ENCODE measurements at places on chromosomes 7 and 10.

- no peak for DNase-seq
These were observed 22.1 kb upstream of the VOPP1 start for GRCh38 chr7:55594414-55594813.

GRCh38 chr10:129501652-129502436 is 34.8 kb downstream of the MGMT start:
- no peak for DNase-seq

DNA sequence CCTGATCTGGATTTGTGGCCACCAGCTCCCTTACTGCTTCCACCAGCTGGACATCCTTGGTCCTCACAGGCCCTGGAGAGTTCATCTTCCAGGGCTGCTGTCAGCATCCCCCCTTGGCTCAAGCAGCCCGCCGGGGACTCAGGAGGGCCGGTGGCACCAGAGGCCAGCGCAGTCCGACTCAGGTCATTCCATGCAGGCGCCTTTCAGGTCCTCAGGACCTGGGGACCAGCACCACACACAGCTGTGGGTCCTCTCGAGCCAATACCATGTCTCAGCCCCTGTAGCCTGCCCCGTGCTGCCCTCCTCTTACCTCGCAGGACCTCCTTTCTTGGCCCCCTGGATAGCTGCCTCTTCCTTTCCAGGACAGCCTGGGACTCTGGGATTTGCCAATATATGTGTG is 145.5 kb downstream of the BMS1 start:
- DNase-seq, result no peak

GRCh38 chr7:120064565-120064964 is 208.4 kb upstream of the KCND2 start:
- DNase-seq, result no peak

- DNase-seq, result no peak
These were observed 53.0 kb downstream of the SH2D4B start for GRCh38 chr10:80590585-80591125.

- no peak for DNase-seq
These were observed 155.6 kb downstream of the TAX1BP1 start for GRCh38 chr7:27895551-27895950.

GRCh38 chr10:13698217-13698616 is 111.5 kb downstream of the PRPF18 start:
- DNase-seq, result no peak

GRCh38 chr7:42914421-42915045 is 2.7 kb upstream of the C7orf25 start:
- no peak for DNase-seq

DNA sequence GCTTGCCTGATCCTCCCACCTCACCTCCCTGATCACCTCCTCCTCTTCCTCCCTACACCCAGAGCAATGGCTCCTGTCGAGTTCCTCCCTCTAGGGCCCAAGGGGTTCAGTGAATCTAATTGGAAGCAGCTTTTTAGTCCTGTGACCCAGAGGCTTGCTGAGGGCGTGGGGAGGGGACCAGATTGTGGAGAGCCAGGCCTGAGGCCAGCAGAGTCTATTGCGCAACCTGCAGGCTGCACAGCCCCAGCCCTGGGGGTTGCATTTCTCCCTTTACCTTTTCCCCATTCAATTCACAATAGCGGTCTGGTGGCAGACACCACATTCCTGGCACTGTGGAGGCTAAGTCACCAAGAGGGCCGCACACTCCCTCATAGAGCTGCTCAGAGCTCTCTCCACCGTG is 32.5 kb downstream of the GHRHR start:
- DNase-seq, result no peak

GRCh38 chr10:110269374-110270318 is 35.1 kb downstream of the SMNDC1 start:
- DNase-seq, result no peak

DNA sequence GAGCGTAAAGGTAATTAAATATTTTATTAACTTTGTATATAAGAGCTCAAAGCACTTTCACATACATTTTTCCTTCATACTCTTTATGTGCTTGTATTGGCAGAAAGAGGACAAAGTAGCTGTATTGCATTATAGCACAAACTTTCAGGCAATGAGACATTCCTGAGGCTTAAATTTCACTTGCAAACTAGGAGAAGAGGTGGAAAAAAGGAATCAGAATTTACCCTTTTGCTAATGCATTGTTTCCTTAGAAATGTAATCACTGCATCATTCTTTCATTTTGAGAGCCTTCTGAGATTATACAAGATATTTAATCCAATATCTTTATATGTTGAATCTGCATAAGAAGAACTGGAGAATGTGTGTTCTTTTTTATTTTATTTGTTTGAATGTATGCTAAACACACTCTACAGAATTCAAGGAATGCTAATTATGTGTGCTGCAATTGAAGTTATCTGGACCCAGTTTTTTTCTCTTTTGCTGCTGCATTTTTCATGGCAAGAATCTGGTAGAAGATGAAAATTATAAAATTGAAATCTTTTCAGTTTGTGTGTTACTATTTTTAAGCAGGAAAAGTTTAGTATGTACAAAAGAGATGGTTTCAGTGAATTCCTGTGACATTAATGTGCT is 185.1 kb downstream of the NXPH1 start:
- DNase-seq, result no peak

- DNase-seq, result no peak
These were observed 913.9 kb upstream of the AUTS2 start for GRCh38 chr7:68684246-68684839.

DNA sequence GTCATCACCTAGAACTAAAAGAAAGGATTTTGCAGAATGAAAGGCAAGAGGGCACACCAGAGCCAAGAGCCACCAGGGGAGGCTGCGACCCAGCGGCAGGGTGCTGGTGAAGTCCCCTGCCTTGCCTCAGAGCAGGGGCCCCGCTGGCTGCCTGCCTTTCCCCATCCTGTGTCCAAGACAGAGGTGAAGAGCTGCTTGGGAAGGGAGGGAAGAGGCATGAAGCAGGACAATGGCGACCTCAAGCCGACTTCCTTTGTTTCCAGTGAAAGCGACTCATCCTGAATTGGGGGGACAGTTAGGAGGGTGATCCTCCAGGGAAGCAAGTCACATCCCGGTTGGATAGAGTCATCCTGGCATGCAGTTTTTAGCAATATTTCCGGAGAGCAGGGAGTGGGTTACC is 255.5 kb upstream of the YAE1 start:
- DNase-seq, result no peak

DNA sequence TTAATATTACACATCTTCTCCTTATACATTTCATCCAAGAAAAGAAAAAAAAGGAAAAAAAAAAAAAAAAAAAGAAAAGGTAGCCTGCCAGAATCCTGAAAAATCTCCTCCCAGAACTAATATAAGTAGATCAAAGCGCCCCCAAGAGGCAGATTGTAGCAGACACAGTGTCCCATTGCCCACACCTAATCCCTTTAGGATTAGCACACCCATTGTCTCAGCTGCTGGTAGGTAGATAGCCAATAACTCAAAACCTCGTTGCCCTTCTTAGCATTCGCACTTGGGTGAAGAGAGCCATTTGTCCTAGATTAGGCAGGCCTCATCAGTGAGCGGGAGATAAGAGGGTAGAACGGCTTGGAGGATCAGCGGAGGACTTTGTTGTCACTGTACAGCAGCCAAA is 100.2 kb upstream of the SORCS1 start:
- DNase-seq, result no peak

DNA sequence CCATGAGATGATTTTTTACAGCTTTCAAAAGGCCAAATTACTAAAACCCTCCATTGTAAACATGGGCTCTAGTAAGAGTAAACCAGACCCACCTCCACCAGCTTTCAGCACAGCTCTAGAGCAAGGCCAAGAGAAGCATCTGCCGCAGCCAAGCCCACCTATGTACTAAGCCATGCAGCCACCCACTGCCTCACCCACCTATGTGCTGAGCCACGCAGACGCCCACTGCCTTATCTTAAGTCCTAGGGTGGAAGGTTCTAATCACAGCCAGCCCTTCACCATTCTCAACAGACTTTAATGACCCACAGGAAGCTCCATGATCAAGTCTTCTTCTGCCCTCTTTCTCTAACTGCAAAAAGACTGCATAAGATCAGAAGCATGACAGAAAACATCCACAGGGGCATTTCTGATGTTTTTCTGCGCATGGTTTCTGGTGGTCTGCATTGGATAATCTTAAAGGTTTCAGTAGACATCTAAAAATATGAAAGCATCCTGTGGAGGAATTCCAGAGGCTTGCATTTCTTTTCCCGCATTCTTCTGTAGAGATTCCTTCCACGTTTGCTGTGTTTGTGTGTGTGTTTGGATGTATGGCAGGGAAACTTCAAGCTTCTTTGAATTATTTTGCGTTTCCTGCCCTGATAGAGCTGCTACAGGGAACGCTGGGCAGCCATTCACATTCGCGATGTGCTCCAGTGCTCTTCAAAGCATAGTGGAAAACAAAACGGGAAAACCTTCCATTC is 286.1 kb upstream of the KLF6 start:
- no peak for DNase-seq

DNA sequence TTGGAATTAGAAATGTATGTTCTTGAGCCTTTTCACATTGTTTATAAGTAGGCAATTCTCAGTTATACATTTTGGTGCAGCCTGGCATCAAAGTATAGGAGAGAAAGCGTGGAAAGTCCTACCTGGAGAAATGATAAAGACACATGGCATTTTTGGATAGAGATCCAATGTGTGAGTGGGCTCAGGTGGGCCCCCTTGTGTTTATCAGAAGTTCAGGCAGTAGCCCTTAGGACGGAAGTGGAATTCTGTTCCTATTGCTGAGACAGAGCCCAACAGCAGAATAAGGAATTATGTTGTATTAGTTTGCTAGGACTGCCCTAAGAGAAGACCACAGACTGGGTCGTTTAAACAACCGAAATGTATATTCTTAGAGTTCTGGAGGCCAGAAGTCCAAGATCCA is 85.2 kb upstream of the AMPH start:
- DNase-seq, result no peak

GRCh38 chr10:128326851-128327250 is 200.6 kb upstream of the MKI67 start:
- no peak for DNase-seq

DNA sequence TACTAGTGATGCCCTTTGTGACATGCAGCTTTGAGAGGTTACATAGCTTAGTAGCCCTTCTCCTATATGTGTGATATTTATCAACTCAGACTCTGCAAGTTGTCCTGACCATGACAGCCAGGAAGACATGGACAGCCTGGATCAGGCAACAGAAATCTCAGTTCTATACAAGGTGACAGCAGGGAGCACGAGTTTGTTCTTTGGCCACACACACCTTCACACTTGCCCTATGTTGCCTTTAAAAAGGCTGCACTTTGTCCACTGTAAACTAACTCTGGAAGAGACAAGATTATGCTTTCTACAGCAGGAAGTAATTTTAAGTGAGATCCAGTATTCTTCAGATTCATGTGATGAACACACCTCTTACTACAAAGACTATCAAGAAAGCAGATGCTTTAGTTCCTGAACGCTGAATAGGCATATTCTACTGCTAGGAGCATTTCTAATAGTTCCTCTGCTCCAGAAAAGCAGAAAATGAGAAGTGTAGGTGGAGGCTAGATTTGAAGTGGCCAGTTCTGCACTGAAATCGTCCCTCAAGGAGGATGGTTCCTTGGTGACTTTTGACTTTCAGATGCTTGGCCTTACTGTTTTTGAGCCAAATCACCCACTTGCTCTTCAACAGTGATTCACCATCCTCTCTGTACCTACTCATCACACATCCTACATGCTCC is 239.2 kb downstream of the COBL start:
- DNase-seq, result no peak

DNA sequence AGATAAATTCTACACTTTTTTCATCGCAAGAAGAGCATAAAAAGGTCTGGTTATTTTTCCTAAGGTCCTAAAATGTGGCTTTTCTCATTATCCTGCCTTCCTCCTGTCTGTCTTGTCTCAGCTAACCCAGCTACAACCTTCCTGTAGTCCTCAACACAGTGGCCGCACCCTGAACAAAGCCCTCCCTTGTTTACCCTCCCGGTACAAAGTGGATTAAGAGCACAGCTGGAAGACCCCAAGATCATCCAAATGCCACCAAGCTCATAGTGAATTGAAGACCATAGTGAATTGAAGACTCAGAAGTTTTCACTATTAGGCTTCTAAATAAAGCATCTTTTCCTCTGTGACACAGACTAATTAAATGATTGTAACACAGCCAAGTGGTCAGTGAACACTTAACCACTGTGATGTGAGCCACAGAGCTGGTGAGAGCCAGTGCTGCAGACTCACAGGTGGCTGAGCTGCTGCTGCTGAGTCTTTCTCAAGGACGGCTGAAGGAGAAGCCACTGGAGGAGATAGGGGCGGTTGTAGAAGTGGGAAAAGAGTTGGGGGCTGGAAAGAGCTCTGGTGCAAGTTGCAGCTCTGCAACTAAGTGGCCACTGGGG is 123.6 kb downstream of the ATXN7L1 start:
- DNase-seq, result no peak

DNA sequence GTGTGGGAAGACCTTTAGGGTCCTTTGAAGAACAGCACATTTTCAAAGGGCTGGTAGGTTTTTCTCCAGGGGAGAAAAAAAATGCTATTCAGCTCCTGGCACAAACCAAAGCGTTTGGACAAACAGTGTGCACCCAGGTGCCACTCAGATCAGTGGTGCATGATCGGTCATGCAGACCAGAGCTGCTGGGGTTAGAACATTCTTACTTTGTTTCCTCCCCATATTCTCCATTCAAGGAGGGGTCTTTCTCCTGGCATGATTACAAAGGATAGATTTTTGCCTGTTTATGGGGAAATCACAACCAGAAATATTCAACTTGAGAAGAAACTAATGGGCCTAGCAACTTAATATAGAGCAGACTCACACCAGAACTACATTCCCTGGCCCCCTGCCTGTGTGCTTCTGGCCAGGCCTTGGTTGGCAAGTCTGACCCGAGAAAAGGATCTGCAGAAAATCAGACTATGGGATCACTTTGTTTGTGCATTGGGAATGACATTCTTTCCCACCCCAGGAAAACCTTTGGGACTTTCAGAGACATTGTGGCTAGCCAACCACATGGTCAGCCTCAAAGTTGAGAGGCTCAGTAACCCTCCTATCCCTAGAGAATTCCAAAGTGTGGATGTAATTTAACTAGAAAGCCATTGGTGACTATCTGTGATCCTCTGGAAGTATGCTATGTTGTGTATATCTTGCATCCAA is 82.3 kb upstream of the FGL2 start:
- DNase-seq, result no peak

GRCh38 chr10:5479481-5480161 is 19.7 kb downstream of the CALML5 start:
- DNase-seq, result no peak

GRCh38 chr7:123030631-123031030 is 35.1 kb upstream of the TAS2R16 start:
- DNase-seq, result no peak

GRCh38 chr10:30857803-30858202 is 173.9 kb downstream of the ZNF438 start:
- no peak for DNase-seq

DNA sequence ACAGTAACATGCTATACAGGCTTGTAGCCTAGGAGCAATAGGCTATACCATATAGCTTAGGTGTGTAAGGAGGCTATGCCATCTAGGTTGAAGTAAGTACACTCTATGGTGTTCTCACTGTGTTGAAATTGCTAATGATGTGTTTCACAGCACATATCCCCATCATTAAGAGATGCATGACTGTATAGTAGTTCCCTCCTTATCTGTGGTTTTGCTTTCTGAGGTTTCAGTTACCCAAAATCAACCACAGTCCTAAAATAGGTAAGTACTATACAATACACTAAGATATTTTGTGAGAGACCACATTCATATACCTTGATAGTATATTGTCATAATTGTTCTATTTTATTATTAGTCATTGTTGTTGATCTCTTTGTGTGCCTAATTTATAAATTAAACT is 12.7 kb downstream of the FZD1 start:
- DNase-seq, result no peak

GRCh38 chr10:6669269-6669859 is 89.3 kb upstream of the PRKCQ start:
- no peak for DNase-seq

- DNase-seq, result no peak
These were observed 1195.7 kb upstream of the SORCS1 start for GRCh38 chr10:108360187-108360586.
